Peyer's patch (tissue), 4 donors: ENCODE measurements at places on chromosomes 7 and 10.

GRCh38 chr10:86366033-86366901 is at the start of gene GRID1:
Gene GRID1 (minus strand): TSS chr10:86366795.
- no peak for DNase-seq

GRCh38 chr7:154620141-154620755 is 382.7 kb downstream of the PAXIP1 start:
- DNase-seq = no peak

DNA sequence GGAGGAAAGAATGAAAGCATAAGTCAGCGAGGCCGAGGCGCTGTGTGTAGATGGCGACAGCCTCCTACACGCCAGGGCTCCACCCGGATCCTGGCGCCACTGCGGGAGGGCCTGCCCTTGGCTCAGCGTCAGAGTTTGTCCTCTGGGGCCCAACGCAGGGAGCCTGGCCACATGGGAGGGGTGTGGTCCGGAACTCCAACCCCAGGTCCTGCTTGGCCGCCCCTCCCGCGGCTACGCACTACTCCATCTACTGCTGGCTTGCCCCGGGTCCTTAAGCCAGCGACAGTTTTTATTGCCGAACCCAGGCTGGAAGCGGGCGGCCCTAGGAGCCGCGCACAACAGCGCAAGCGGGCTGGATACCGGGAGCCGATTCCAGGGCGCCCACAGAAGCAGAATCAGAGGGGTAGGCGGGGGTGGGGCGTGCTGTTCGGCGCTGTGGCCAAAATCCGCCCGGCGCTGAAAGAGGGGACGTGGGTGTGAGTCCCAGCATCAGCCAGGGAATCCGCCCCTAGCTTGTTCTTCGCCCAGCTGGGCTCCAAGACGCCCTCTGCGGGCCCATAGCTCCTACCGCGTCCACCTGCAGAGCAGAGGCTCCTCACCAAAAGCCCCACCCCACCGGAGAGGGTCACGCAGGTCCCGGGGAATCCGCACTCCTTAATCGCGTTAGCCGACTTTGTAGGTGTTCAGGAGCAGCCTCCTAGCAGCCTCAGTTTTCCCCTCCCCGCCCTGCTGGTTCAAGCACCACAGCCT is 4.5 kb downstream of the KAZALD1 start:
- peak; percentile 94 for DNase-seq

DNA sequence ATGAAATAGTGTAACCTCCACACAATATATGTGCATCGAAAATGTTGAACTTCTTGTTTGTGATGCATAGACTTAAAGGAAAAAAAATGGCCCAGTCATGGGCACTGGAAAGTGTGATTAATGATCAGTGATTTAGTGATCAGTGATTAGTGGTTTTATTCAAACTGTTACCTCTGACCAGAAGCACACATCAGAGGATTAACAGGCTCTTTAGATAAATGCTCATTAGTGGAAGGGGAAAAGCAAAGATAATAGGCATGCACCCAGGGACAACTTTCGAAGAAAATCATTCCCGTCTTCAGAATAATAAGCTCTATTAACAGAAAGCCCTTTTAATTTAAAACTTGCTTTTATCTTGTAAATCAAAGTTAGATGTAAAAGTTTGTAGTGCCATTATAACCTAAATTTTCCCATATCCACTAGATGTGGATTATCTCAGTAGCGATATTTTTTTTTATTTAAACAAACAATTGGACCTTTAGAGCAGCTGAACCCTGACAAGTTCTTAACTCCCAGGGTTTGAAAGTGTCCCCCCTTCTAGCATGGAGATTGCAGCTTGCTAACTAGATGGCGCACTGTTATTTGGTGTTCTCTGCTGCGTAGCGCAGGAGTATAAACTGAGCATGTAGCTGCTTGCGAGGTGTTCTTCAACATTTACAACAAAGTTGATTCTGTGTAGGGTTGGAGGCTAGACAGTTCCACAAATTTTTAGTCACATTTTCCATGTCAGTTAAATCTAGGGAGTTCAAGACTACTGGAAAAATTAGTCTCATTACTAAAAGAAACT is at the start of gene CREB5:
Gene CREB5 (plus strand): TSS at position 643 of the 787 bp plus-strand sequence. CDS start 397 bp downstream, outside the sequence.
- DNase-seq = no peak

DNA sequence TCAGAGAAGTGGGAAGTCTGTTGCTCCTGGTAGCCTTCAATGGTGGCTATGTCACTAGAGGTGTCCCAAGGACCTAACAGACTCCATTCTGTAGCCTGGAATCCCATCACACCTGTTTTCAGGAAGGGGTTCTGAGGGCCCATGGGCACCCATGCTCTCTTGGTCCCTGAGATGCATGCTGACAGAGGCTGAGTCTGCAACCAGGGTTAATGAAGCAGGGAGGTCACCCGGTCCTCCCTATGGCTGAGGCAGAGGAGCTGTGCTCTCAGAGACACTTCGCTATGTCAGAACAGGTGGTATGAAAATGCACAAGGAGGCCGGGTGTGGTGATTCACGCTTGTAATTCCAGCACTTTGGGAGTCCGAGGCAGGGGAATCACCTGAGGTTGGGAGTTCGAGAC is 452.1 kb downstream of the TCERG1L start:
- no peak for DNase-seq

GRCh38 chr10:24333736-24334135 is 124.8 kb downstream of the KIAA1217 start:
- no peak for DNase-seq

- no peak for DNase-seq
Observed at GRCh38 chr10:77024461-77024860, 613.1 kb downstream of the KCNMA1 start.
